ENCODE measurements at places on chromosomes 1 and 21. TPM values are rescaled to one million over a fixed set of nuclear protein-coding genes. Genes with fewer than 3 reads are reported as not detected.

GBP6 gene
- 0.11 TPM for total RNA-seq

DNA sequence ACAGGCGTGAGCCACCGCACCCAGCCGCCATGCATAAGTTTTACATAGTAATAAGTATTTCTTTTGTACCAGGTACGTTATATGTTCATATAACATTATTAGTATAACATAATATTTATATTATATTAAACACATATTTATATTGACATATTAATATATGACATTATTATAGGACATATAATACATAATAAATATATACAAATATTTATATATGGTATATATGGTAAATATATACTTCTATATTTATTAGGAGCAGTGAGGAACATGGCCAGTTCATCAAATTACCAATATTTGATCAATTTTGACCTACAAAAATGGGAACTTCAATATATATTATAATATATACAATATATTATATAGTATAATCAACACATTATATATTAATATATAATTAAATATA is 245.9 kb upstream of the FGGY start:
- DNase-seq = no peak

GRCh38 chr1:56824271-56824670 is 5.1 kb upstream of the FYB2 start:
- no peak for DNase-seq

GRCh38 chr1:76256289-76257223 is 182.0 kb downstream of the ST6GALNAC3 start:
- DNase-seq = no peak

DNA sequence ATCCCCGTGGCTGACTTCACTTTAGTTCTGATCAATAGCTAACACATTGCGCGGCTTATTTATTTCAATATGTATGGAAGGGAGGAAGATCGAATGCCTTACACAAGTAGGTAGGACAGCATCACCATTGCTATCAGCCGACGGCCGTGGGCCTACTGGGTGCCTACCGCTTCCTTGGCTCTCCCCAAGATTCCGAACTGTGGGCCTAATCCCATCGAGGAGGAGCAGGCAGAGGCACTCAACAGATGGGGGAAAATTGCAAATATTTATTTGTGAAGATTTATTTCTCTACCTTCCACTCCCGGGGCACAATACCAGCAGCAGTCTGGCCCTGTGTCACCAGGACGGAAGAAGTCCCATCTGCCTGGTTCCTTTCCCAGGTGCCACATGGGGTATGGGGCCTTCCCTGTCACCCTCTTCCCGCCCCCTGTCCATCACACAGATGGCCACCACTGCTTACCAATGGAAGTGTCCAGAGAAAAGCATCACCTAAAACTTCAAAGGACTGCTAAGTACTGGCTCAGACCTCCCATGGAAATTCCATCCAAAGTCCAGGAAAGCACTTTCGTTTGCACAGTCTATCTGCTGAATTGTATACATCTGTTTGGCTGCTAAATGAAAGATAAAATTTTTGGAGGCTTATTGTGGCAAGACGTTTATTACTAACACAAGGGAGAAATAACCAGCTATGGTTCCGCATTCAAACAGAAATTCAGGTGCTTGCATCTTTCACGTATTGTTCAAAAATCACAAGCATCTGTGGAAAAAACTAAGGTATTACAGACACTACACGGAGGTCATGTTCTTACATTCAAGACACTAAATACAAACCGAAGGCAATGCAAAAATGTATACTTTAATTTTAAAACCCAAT is 11.8 kb downstream of the AGT start:
- no peak for DNase-seq

TNNT2 gene
- total RNA-seq = not detected
